ENCODE measurements at places on chromosomes 7 and 10.
A peak's percentile ranks its signal among the peaks of the same experiment; 100 is the strongest.

- peak; percentile 32 for DNase-seq
Observed at GRCh38 chr7:134724606-134725005, 54.8 kb upstream of the CALD1 start.

DNA sequence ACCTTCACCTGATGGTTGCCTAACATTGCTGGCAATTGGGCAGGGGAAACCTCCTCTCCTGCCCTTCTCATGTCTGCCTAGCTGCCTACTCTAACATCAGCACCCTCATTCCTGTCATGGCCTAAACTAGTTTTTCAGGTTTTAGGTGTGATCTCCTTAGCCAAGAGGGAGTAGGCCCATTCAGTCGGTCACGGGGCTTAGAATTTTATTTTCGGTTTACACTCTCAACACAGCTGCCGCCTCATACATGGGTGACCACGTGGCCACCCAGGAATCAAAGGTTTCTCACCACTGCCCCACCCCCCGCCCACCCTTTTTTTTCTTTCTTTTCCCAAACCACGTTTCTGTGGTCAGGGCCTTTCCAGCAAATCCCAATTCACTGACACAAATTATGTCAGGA, 97.2 kb downstream of the RALA start:
- DNase-seq, result no peak

- peak; percentile 17 for DNase-seq
Observed at GRCh38 chr7:24381894-24382505, 98.0 kb downstream of the NPY start.

- DNase-seq, result peak; percentile 47
Observed at GRCh38 chr10:71368643-71369042, 28.1 kb upstream of the CDH23 start.

GRCh38 chr10:17025444-17026295, 103.9 kb downstream of the CUBN start:
- DNase-seq, result peak; percentile 46

DNA sequence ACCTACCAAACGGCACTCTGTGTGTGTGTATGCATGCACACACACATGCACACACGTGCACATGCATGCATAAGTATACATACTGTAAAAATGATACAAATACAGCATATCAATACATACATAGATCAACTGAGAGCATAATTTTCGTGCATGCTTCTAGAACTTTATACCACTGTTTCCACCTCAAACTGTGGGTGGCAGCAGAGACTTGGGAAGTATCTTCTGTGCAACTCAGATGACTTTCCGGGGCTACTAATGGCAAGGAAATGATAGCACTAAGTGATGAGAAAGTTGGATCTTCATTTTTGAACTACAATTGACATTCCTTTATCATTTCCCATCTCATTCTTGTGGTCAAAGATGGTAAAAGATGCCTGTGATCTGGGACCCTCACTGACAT, 570.7 kb downstream of the REEP3 start:
- peak; percentile 59 for DNase-seq

DNA sequence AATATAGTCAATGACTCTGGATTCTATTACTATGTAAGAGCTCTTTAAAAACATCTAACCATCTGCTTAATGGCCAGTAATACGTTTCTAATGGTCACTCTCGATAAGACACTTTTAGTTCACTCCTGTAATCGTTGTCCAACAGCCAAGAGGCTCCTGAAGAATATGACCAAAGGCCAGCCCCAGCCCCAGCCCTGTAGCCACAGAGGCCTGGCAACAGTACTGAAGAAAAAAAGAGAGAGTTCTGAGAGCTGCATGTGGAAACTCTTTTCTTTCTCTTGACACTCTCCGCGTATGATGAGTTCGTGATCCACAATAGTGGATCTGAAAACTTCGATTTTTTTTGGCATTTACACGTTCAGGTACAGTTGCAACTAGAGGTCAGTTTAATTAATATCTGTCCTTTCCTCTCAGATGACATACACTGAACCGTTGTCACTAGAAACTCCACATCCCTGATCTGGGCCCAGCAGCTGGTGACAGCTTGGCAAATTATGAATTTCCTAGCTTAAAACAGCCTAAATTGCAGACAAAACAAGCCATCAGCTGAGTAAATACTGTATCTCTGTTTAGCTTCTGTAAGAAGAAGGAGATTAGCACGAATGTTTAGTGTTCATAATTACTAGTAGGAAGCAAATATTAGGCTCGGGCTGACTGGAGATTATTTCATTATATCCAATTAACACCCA, 456.7 kb downstream of the LRMDA start:
- DNase-seq, result no peak

- DNase-seq, result no peak
Observed at GRCh38 chr10:77560471-77560870, 77.1 kb downstream of the KCNMA1 start.

GRCh38 chr7:138435231-138435919, 24.7 kb upstream of the TRIM24 start:
- DNase-seq, result no peak

DNA sequence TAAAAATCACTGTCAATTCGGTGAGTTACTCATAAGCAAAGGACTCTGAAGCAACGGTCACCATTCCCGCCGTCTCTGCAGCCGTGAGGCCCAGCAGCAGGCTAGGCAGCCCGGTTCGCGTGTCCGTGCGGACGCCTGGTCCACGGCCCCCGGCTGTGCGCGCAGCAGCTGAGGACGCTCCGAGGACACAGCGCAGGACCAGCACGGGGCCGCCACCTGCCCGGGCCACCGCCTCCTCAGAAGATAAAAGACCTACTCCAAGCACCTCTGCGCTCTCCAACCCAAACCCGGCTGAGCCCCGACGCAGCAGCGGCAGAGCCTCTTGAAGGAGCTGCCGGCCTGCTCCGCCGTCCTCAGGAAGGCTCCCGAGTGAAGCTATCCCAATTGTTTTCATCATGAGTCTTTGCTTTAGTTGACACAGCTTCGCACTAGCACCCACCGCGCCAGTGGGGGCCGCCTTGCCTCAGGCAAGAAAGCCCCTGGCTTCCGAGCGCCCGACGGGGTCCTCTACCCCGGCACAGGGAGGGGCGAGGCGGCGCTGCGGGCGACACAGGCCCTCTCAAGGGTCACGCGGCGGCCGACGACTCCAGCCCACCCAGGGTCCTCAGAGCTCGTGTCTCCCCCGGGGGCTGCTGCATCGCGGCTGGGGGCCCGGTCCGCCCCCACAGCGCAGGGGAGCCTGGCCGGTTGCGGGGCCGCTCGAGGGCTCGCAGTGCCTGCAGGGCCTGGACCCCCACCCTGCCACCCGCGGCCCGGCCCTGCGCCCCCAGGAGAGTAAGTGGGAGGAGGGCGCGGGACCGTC, 16.9 kb upstream of the GPR146 start:
- no peak for DNase-seq

DNA sequence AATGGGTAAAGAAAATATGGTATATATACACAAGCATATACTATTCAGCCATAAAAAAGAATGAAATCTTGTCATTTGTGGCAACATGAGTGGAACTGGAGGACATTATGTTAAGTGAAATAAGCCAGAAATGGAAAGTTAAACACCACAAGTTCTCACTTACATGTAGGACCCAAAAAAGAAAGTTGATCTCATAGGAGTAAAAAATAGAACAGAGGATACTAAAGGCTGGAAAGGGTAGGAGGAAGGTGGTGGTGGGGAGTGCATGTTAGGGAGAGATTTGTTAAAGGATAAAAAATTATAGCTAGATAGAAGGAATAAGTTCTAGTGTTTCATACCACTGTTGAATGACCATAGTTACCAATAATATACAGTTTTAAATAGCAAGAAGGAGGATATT, 48.4 kb downstream of the TBC1D12 start:
- DNase-seq, result no peak

GRCh38 chr10:130787243-130787642, 524.3 kb downstream of the TCERG1L start:
- no peak for DNase-seq

DNA sequence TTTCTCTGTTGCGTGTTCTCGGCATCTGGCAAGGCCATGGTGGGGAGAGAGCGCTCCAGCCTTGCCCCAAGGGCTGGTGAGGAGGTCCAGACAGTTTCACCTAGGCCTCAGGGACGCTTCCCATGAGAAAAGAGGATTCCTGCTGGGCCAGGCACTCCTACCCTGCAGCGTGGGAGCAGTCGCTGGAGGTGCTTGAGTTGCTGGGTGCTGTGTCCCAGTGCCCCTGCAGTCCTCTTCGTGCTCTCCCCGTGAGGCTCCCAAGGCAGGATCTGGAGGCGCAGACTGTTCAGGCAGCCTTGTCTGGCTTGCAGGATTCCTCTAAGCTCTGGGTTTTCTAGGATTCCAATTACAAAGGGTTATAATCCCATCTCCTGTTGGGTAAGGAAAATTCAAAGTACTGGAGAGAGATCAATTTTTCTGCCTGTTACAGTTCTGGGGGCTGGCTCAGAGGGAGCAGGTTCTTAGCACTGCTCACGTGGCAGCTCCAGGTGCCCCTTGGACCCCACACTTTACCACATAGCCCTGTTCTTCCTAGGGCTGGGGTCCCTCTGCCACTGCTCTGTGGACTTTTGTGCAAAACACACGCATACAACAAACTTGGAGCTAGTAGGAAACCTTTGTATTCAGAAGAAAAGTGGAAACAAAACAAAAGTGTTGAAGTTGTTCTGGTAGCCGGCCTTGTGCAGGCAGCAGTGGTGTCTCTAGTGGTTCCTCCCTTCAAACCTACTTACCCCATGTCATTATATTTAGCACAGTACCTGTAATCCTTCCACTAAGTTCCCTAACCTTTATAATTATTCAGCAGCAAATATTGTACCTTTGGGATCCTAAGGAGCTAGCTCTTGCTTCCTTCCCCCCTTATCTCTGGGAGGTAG, 60.5 kb downstream of the CCNY start:
- DNase-seq, result no peak

GRCh38 chr10:96719850-96720421, 378 bp downstream of the PIK3AP1 start:
- DNase-seq, result peak; percentile 94

- DNase-seq, result no peak
Observed at GRCh38 chr10:51706225-51706624, 6.8 kb upstream of the CSTF2T start.

DNA sequence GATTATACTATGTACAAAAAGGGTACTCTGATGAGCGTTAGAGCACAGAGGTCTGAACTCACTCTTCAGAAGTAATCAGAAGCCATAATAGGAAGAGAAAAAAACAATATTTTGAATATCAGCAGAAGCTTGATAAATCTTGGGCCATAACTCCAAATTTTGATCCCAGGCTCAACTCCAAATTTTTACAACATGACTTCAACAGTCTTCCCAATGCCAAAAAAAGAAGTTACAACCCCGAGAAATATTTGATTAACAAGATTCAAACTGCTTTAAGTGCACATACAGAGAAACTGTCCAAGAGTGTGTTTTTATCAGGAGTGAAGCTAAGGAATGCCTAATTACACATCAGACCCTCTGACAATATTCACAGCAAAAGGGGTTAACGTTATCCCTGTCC, 7.5 kb downstream of the MPP7 start:
- DNase-seq, result no peak

DNA sequence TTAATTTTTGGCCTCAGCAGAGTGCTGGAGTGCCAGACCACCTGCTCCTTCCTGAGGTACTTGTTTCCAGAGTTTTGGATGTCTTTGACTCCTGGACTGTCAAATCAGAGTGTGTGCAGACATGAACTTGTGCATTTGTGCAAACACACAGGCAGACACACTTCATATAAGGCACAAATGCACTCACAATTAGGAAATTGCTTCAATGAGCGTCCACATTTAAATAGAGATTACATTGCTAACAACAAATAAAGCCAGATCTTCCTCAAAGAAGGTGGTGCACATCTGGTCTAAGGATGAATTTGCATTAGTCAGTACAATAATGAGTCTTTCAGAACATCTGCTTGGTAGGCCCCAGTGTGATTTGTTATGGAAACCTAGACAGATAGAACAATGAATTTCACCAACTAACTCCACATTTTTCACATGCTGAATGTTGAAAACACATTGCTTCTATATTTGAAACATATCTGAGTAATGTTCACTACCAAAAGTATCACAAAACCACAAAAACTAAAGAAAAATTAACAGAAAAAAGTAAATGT, 266.7 kb upstream of the INHBA start:
- no peak for DNase-seq

DNA sequence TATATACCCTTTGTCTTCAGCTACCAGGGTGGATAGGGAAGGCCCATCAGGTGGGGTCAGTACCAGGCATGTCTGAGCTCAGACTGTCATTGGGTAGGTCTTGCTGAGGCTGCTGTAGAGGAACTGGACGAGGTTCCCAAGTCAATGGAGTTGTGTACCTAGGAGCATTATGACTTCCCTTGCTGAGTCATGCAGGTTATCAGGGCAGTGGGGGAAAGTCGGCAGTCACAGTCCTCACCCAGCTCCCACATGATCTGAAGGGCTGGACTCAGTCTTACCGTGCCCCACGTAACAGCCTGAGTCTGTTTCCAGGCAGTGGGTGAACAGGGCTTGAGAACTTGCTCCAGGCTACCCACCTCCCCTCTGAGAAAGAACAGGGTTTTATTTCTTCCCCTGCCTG, 260.8 kb upstream of the COBL start:
- DNase-seq, result no peak

- DNase-seq, result no peak
Observed at GRCh38 chr10:124529661-124530214, 68.1 kb downstream of the LHPP start.

GRCh38 chr10:93595378-93596161, 5.5 kb downstream of the RBP4 start:
- no peak for DNase-seq

- no peak for DNase-seq
Observed at GRCh38 chr10:488933-489215, 200.6 kb downstream of the DIP2C start.

DNA sequence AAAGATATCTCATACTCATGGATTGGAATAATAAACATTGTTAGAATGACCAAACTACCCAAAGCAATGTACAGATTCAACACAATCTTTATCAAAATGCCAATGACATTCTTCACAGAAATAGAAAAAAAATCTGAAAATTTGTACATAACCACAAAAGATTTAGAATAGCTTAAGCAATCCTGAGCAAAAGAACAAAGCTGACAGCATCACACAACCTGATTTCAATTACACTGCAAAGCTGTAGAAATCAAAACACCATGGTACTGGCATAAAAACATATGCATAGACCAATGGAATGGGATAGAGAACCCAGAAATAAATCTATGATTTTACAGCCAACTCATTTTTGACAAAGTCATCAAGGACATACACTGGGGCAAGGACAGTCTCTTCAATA, 130.0 kb upstream of the TMEM72 start:
- no peak for DNase-seq

GRCh38 chr10:14454629-14455028, 123.9 kb upstream of the FRMD4A start:
- no peak for DNase-seq

GRCh38 chr10:50582766-50583762, 40.7 kb downstream of the SGMS1 start:
- peak; percentile 63 for DNase-seq

- DNase-seq, result peak; percentile 85
Observed at GRCh38 chr10:100743626-100744135, 1.7 kb upstream of the PAX2 start.

DNA sequence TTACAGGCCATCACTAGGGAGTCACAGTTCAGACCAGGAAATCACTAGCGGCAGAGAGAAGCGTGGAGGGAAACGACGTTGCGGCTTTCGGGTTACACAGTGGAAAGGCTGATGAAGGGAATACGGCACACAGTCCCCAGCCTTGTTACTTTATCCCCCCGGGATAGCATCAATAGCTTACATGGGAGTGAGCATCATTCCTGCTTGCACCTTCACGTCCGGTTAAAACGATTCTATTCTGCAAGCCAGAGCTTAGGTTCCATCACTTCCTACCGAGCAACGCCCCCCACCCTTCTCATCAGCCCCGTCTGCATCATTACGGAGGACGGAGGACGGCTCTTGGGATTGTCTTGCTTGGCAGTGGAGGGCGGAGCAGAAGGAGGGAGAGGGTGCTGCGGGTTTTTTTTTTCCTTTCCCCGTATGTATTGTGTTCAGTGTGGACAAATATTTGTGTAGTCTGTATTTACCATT, 124.9 kb downstream of the CLEC2L start:
- no peak for DNase-seq
